ENCODE measurements at places on chromosomes 1 and 21.

GRCh38 chr1:21022279-21023040 is 154.2 kb downstream of the EIF4G3 start:
- peak; percentile 79 for DNase-seq

- peak; percentile 60 for DNase-seq
Observed at GRCh38 chr1:165481820-165482532, 37.0 kb upstream of the RXRG start.

DNA sequence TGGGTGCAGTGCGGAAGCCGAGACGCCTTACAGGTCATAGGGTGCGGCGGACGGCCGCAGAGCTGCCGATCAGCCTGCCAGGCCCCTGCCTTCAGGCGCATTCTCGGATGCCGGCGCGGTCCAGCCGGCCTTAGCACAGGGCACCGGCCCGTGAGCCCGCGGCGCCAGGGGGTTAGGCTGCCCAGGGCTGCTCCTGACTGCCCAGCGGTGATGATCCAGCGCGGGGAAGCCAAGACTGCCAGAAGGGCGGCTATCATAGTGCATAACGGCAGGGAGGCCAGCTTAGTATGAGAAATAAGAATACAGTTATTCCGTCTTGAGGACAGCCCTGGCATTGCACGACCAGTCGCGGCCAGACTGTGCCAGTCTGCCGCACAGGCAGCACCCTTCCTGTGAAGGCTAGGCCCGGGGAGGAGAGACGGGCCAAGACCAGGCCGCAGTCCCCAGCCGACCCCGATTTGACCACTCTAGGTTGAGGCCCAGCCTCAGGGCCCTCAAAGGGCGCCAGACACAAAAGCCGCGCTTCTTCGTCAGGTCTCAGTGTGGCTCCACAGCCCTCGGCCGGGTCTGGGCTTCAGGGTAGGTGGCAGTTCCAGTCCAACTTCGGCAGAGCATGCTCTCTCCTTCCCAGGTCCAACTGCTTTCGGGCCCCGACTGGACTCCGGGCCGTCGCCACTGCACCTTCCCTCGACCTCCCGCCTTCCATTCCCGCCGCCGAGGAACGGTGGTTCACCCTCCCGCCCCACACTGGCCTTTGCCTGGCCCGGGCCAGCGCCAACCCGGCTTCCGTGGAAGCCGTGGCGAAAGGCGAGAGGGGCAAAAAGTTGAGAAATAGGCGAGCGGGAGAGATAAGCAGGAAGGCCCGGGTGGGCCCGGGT is 829 bp downstream of the ALX3 start:
- DNase-seq = peak; percentile 61

DNA sequence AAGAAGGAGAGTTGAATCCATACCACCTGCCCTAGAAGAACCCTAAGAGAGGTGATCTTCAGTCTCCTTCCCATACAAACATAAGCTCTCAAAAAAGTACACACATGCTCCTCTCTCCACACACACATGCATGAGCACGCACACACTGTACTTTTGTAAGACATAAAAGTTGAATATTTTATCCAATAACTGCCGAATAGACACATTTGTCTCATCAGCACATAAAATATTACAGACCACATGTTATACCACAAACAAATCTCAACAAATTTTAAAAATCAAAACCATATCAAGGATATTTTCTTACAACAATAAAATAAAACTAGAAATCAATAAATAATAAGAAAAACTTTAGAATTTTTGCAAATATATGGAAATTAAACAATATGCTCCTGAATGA is 2.7 kb downstream of the SPRR1A start:
- peak; percentile 14 for DNase-seq

DNA sequence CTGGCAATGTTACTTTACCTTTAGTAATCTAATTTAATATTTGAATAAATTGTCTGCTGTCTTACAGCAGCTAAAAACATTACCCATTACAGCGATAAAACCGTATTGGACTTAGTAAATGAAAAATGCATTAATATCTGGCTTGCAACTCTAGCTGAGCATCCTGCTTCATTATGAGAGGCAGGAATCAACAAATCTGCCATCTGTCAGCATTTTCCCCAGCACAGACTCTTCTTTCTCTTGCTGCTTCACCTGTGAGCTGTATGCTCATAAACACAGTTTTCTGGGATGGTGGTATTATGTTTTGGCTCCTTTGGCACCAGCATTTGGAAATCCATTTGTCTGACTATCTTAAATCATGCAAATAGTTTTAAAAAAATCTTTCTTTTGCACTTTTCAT is 487.1 kb downstream of the KCNT2 start:
- no peak for DNase-seq

- no peak for DNase-seq
Observed at GRCh38 chr1:75836528-75837100, 39.9 kb downstream of the MSH4 start.

Measured in activated CD4-positive, alpha-beta T cell treated with anti-CD3 and anti-CD28 coated beads, Interleukin-2, amount 10 ng/mL, durations not matched to agents 24 days and 14 days (primary cell).